NCI-H2081 treated with DMSO at 0.1 percent for 48 hours (cell line): ENCODE measurements at places on chromosomes 12 and 14.

DNA sequence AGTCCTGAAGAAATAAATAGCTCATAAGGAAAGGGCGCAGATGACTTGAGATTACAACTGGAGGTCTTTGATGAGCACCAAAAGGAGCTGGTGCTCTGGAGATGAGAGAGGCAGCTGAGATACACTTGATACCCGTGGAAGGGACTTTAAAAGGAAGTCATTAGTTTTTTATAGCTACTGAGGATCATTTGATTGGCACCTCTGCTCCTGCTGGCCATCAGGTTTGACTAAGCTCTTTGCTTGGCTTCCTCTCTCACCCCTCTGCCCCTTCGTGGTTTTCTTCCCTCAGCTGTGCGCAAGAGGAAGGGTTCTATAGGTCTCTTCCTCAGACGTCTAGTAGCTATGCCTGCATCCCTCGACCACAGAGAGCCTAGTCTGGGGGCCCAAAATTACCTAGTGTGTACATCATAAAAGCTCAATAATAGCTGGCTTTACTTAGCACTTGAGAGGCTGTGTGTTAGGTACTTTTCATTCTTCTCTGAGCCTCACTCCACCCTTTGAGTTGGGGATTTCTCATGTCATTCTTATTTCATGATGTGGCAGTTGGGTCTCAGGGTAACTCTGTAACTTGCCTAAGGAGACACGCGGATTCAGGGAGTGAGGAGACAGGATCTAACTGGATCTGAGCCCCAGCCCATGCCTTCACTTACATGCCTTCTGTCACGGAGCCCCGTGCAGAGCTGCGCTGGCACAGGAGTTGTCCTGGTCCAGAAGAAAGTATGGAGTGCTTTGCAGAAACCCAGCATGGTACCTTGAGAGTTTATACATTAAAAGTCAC lies 68.4 kb upstream of the ASPG start:
- DNase-seq: no peak

DNA sequence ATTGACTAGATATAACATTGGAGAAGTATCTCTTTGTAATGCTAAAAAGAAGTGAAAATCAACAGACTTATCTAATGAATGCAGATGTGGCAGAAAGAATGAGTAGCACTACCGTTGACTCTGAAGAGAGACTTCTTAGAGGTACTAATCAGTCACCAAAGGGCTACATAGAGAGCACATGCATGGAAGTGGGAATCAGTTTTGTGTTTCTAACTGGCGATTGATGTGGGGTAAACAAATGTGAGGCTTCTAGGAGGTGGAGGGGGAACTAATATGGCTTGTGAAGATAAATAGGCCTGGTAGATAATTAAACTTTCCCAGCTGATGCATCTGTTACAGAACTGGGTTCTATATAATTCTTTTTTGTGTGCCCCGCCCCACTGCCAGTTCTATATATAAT lies 10.5 kb downstream of the COCH start:
- DNase-seq: no peak

DNA sequence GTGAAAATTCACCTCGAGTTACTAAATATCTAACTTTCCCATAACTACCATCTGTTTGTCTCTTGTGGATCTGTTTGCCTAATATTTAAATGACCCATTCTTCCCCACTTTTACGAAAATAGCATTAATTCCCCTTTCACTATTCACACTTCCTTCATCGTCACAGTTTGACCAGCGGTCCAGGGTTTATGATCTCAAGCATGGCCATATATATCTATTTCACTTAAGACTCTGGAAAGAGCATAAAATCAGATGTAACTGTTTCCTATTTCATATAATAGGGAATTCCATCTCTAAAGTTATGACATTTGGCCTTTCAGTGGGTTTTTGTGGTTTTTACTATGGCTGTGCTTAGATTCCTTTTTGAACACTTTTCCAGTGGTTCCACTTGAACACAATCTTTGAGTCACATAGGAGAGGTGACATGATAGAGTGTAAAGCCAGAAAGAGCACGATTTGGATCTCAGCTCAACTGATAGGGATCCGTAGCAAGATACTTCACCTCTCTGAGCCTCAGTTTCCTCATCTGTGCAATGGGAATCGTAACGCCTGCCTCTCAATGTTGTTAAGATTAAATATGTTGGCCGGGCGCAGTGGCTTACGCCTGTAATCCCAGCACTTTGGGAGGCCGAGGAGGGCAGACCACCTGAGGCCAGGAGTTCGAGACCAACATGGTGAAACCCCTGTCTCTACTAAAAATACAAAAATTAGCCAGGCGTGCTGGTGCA lies 754 bp upstream of the BCL2L14 start:
- DNase-seq: no peak

- no peak for DNase-seq
Observed at GRCh38 chr12:575948-576614, 87.2 kb downstream of the NINJ2 start.

- DNase-seq: no peak
Observed at GRCh38 chr14:101578489-101578888, 17.2 kb downstream of the DIO3 start.
